ENCODE measurements at places on chromosomes 7 and 10. TPM values are rescaled to one million over a fixed set of nuclear protein-coding genes. Genes with fewer than 3 reads are reported as not detected.

DNA sequence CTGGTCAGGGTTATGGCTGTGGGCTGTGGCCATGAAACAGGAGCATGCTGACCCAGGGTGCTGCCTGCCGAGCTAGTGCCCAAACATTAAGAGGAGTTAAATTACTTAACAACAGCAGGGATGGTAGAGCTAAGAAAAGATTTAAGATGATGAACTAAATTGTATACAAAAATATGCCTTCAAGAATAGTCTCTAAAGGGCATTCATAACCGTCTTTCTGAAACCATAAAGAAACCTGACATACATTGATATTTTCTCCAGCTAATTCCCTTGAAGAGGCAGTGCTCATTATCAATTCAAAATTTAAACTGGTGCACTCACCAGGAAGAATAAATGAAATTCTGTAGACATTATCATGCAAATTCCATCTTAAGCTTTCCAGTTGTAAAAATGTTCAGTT lies 265.8 kb upstream of the TAC1 start:
- DNase-seq = no peak

CCL24 gene
- total RNA-seq = not detected

SERPINE1 gene
- 0.36 TPM for total RNA-seq

GRCh38 chr10:63455507-63455906 lies 10.3 kb downstream of the JMJD1C start:
- DNase-seq = no peak

DNA sequence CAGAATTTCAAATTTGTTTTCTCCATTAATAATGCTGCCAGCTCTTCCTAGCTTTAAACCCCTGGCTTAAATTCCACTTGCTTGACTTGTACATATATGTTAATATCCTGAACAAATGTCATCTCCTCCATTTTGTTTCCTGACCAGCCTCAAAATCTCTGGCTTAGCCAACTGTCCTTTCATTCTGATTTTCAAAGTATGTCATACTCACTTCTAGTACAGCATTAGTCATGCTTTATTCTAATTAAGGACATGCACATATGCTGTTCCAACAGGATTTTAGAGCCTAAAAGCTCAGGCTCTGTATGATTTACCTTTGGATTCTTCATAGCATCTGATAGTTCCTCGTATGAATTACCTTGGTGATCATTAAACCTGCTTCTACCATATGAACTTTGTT lies 158.3 kb downstream of the ZNF438 start:
- DNase-seq = no peak

Data from activated T-helper 1 cell treated with anti-CD3 and anti-CD28 coated beads, Interleukin-12 subunit alpha, Interleukin-12 subunit beta, Interleukin-2, Interleukin-4 antibody, amounts not matched to agents 30 ng/mL and 10 ng/mL and 1 ng/mL, durations not matched to agents 14 hours and 24 hours and 36 hours (primary cell).